ENCODE measurements at places on chromosomes 7 and 10.

GRCh38 chr7:50528266-50529092 is 36.7 kb downstream of the DDC start:
- DNase-seq, result no peak

DNA sequence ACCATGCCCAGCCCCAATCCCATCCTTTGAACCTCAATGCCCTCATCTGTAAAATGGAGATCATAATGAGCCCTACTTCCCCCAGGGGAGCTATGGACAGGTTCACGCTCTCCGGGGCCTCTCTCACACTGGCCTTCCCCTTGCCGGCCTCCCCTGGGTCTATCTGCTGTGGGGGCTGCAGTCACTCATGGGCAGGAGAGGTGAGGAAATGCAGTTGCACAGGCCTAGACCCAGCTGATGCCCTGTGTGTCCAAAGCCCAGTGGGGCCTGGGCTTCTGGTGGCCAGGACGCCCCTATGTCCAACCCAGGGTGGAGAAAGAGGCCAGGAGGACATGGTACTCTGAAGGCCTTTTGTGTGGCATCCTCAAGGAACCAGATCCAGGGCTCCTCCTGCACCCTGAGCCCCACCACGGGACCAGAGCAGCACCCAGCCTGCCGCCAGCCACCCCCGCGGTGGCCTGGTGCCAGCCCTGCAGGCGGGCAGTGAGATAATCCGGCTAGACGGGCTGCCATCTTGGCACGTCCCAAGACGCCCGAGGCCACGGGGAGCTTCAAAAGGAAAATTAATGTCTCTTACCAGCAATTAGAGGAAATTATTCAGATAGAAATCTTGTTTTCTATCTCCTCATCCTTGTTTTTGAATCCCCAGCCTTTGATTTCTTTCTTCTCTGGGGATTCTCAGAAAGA is 39.0 kb downstream of the MYL10 start:
- DNase-seq, result no peak

- DNase-seq, result no peak
Observed at GRCh38 chr7:38870147-38870546, 38.8 kb downstream of the VPS41 start.

DNA sequence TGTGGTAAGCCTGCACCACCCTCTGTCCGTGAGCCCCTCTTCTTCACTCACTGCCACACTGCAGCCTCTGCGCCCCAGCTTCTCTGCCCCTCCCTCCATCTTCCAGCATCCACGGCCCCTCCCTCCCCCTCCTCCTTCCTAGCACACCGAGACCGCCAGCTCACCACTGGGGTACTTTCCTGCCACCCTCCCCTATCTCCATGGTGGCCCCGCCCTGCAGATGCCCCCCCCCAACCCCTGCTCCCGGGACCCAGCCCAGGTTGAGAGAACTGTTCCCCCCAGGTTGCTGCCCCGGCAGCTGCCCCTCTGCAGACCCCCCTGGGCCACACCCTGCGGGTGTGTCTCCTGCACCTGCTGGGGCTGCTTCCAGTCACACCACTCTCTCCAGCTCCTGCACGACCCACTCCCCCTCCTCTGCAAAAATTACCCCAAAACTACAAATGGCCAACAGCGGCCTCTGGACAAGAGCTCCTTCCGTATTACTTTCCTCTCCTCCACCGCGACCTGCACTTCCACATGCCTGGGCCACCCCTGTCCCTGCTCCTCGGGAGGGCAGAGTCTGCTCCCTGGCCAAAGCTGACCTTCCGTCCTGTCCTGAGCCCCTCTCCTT is 209.2 kb upstream of the PPP2R2D start:
- no peak for DNase-seq

DNA sequence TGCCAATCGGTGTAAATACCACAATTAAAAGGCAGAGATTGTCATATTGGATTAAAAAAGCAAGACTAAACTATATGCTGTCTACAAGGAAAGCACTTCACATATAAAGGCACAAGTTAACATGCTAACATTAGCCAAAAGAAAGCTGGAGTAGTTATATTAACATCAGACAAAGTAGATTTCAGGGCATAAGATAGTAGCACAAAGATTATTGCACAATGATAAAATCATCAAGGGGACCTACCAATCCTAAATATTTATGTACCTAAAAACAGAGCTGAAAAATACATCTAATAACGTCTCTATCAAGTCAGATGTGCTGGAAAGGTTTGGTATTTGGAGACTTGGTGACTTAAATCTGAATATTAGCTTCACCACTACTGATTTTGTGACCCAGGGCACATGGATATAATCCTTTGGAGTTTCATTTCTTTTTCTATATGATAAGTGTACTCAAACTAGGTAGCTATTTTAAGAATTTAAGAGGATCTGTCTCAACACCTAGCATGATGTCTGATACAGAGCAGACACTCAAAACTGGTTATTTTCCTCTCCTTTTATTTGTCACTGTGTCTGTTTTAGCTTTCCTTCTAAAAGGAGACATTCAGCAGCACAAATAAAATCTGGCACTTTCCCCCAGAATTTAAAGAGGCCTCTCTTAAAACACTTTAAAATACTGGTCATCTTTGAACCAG is 156.5 kb downstream of the DOCK4 start:
- DNase-seq, result no peak

DNA sequence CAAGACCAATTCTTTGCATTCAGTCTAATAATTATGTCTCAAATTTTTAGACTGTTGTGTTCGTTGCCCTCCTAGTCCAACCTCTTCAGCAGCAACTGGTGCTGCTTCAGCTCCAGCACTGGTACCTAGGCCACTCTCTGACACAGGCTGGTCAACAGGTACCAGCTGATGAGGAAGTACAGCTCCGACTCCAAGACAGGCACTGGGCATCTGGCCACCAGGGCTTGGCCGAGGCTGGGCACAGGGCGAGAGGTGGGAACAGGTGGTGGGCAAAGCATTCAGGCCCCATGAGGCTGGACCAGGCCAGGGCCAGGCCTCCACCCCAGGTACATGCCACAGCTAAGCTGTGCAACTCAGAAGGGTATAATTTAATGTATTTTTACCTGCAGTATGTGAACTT is 151.5 kb upstream of the AGR3 start:
- no peak for DNase-seq

GRCh38 chr7:80450621-80451308 is 61.1 kb downstream of the GNAT3 start:
- DNase-seq, result peak; percentile 78

DNA sequence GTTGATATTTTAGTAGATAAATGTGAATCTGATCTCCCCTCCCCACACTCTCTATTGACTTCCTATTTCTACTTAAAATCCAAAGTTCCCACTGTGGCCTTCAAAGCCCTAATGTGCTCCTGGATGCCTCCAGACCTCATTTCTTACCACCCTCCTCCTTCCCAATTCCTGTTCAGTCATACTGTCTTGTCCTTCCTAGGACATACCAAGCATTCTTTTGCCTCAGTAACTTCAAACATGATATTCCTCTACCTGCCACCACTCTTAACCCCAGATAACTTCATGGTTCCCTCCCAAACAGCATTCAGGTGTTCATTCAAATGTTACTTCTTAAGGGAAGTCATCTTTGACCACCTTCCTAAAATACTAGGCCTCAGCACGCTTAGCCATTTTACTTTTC is 34.2 kb upstream of the FAM221A start:
- DNase-seq, result no peak

- DNase-seq, result no peak
Observed at GRCh38 chr7:72170475-72170874, 241.7 kb downstream of the CALN1 start.

GRCh38 chr10:3712707-3713106 is 72.3 kb downstream of the KLF6 start:
- DNase-seq, result no peak

DNA sequence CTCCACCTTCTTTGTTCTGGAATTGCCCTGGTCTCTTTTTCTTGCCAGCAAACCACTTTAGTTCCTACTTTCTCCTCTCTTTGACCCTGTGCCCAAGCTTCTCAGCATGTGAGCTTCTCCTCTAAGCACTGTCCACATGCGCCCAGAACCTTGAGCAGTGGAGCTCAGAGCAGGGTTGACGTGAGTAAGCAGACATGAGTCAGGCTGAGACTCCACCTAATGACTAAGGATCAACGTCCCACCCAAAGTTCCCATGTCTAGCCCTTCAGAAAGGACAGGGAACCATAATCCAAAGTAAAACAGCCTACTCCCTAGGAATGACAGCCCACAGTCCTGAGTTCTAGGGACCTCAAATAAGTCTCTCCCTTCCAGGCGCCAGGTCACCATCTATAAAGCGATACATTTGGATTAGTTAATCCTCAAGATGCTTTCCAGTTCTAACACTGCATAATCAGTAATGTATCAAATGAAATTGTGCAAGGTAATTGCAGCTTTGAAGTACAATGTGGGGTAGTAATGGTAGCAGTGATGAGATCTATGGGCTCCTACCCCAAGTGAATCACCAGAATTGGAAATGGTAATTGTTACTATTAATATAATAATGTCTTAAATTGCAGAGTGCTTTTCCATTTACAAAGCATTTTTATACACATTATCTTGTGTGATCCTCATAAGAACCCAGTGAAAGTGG is 44.5 kb downstream of the KCNMA1 start:
- DNase-seq, result peak; percentile 85

DNA sequence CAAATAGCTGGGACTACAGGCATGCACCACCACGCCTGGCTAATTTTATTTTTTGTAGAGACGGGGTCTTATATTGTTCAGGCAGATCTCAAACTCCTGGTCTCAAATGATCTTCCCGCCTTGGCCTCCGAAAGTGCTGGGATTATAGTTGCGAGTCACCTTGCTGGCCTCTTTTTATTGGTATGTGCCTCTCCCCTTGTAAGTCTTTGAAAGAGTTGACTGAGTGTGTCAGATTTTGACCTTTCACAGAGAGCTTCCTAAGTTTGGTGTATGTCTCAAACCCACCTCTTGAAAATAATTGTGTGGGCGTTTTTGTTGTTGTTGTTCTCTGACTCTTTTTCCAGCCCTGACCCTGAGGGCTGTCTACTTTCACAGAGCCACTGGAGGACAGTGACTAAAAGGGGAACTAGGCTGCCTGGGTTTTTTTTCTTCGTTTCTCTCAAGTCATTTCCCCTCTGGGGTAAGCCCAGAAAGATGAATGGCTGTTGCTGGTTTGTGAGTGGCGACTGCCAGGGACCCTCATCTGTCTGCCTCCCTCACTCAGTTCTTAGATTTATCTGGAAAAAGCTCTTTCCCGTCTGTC is 262.8 kb downstream of the ZEB1 start:
- no peak for DNase-seq

- peak; percentile 87 for DNase-seq
Observed at GRCh38 chr7:135147341-135147898, 452 bp upstream of the TMEM140 start.

DNA sequence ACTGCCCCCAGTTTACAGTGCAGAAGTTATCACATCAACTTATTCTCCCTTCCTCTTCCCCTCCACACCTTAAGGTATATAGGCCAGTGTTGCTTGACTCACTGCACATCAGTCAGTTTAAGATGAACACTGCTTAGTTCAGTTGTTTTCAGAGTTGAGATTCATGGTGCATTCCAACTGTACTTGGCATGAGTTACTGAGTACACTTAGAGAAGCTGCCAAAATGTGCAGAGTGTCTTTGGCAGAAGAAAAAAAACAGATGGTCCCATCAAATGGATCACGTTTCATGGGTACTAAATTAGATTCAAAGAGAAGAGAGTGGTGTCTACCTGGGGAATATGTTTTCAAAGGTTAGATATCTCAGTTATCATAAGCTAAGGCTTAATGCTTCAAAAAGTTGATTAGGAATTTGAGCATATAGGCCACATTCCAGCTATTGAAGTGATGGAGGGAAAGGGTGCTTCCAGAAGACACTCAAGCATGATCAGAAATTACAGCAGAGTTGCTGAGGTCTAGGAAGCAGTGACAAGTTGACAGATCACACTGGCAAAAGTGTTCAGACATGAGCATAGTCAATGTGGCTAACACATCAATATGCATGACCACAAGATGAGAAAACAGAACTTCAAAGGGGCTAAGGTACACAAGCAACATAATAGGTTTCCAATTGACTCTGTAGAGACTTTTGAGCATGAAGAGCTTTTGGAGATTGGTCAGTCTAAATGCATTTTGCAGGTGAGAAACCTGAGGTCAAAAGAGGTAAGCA is 579.2 kb upstream of the CELF2 start:
- peak; percentile 0 for DNase-seq

- peak; percentile 7 for DNase-seq
Observed at GRCh38 chr7:39271402-39271801, 293.7 kb downstream of the POU6F2 start.

DNA sequence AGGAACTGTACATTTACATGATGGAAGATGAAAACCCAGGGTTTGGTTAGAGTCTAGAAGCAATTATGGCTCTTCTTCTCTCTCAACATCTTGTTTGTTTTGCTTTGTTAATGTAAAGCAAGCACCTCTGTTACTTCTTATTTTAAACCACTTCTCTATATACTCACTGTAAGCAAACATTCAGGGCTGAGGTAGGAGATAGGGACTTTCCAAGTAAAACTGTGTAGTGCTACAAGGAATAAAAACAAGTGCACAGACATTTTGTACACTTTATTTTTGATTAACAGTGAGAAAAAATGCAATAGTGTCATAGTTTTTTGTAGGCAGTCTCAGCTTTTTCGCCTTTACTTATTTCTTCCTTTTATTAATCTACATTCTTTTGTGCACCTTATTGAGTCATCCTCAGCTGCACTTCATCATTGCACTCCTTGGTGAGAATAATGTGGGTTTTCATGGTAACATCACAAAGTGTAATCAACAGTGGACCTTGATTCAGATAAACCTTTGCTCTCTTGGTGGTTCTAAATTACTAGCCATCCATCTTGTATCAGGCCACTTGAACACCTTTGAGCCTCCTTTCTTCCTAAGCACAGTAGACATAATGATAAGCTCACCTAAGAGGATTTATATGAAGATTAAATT is 52.9 kb downstream of the ELMO1 start:
- no peak for DNase-seq

- DNase-seq, result peak; percentile 79
Observed at GRCh38 chr10:60942788-60943315, 1.1 kb downstream of the RHOBTB1 start.

DNA sequence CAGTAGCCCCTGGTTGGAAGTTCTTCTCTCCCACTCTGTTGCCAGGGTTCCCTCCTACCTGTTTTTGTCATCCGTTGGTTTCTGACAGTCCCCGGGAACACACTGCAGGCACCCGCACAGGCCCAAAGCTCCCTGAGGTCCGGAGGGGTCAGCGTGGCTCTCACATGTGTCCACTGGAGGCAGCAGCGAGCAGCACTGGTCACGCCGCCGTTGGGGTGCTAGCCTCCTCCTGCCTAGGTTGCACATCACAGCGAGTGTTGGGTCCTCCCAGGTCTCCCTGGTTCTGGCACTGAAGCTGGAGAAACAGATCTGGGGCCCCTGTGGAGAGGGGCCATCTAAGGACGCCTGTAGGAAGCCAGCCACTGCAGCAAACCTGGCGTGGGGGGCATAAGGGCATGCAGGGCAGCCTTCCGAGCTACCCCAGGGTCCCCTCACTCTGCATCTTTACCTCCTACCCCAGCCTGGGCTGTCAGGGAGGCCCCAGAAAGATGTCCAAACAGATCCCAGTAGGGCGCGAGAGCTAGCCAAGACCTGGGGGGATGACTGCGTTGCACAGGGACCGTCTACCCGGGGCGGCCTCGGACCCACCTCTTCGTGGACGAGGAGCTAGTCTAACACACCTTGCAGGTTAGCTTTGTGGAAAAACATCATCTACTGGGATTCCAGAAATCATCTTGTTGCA is 28.9 kb downstream of the LRRC27 start:
- no peak for DNase-seq

- DNase-seq, result no peak
Observed at GRCh38 chr10:78461333-78461732, 427.7 kb downstream of the RPS24 start.

Measured in choroid plexus epithelial cell (primary cell).